ENCODE measurements at places on chromosomes 12 and 14.

- DNase-seq = no peak
Measured at GRCh38 chr14:96136371-96137005, 68.2 kb upstream of the BDKRB2 start.

- DNase-seq = no peak
Measured at GRCh38 chr12:100329800-100330199, 27.1 kb upstream of the SLC17A8 start.

- no peak for DNase-seq
Measured at GRCh38 chr12:3398196-3398789, 92.7 kb upstream of the PRMT8 start.

DNA sequence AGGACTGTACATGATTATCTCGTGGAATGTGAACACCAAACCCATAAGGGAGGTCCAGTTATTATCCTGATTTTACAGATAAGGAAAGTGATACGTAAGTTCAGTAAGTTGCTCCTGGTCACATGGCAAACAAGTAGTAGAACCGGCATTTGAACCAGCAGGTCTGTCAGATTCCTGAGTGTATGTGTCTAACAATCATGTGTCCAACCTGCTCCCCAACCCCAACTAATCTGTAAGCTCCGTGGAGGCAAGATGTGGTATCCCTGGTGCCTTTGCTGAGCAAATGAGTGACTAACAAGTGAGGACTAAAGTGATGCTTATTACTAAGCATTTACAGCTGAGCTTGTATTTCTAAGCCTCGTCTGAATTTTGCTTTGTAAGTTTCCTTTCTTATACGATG is 65.9 kb downstream of the PTPN21 start:
- DNase-seq = no peak

DNA sequence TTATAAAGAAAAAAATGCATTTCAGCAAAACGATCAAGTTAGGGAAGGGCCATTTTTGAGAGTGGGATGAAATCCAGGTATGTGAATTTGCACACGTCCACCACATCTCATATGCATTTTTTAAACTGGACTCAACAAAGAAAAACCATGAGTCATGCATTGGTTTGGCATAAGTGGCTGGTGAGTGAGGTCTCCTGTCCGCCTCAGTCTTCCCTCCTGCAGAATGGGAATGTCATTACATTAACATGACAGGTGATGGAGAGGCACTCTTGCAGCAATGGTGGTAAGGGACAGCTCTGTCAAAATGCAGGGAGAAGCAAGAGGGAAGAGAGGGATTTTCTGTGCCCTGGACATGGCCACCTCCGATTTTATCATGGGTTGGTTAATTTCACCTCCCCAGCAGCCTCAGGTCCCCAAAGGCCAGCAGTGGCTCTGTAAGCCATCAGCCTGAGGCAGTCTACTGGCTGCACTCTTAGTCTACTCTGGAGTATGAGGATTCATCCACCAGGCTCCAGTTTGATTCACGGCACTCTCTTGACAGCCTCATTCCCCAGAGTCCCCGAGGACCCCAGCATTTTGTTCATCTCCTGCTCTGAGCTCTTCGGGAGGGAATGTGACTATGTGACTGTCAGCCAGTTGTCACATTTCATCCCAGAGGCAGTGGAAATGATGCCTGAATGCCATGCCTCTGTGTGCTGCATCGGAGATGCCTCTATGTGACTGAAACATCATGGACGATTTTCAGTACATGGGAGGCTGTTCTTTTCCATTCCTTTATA is 17.1 kb upstream of the PWP1 start:
- no peak for DNase-seq

- no peak for DNase-seq
Measured at GRCh38 chr14:104367866-104368750, 211.5 kb upstream of the C14orf180 start.

DNA sequence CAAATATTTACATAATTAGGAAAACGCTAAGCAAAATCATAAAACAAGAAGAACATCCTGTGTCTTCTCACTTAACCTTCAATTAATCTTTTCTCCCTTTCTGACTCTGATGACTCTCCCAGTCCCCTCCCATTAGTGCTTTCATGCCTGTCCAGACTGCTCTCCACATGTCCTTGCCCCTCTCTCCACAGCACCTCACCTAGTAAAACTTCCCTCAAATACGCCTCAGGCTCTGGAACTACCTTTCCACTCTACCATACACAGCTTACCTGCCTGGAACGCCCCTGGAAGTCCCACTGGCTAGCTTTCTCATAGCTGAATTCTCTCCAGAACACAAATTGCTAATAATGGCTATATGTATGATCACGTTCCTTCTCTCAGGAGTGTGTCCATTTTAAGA is 44.7 kb downstream of the SLC5A8 start:
- no peak for DNase-seq
